Midbrain (tissue), 1 donor: ENCODE measurements at places on chromosomes 6 and 20.

DNA sequence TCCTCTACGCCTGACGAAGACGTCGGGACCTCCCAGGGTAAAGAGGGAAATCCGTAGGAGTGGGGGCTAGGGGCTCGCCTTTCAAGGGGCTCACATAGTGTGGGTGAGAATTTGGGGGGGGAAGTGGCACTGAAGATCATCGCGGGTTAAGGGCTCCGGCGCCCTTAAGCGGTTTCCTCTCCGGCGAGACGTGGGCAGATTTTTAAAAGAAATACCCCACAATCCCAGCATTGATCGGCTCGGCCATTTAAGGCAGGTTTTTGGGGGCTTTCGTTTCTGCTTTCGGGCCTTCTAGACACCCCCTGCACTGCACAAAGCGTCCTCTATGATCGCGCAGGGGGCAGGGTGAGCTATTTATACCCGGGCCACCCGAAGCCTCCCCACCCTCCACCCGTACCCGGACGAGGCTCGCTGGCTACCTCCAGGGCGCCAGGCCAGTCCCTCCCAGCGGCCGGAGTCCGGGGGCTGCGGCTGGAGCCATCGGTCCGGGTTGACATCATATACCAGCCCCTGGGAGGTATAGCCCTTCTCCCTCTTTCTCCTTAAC, 1.2 kb downstream of the NKX2-2 start:
- DNase-seq: peak; percentile 57

- no peak for DNase-seq
These were observed 38.7 kb downstream of the NCOA7 start for GRCh38 chr6:125829433-125829832.

- DNase-seq: no peak
These were observed 510.2 kb downstream of the RNF144B start for GRCh38 chr6:18897350-18897749.

GRCh38 chr6:132063738-132064137, 112.6 kb upstream of the CCN2 start:
- no peak for DNase-seq

GRCh38 chr6:134164300-134164699, 111.9 kb upstream of the SLC2A12 start:
- no peak for DNase-seq

- DNase-seq: no peak
These were observed 1.5 kb downstream of the COL21A1 start for GRCh38 chr6:56245903-56246351.

DNA sequence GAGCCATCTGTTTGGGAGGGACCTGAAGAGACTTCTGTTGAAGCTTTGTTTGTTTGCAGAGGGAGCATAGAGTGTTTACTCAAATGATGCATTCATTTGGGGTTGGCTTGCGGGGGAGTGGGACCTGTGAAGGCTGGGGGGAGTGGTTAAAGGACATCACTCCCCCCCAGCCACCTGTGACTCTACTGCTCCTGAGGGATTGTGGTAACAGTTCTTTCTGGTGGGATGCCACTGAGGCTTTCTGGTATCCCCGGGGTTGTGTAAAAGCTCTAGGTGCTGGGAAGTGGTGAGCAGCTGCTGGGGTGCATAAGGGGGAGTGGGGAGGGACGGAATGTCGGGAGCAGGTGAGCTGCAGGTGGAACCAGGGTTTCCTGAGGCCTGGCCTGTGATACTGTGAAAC, 239.2 kb upstream of the QKI start:
- DNase-seq: no peak

DNA sequence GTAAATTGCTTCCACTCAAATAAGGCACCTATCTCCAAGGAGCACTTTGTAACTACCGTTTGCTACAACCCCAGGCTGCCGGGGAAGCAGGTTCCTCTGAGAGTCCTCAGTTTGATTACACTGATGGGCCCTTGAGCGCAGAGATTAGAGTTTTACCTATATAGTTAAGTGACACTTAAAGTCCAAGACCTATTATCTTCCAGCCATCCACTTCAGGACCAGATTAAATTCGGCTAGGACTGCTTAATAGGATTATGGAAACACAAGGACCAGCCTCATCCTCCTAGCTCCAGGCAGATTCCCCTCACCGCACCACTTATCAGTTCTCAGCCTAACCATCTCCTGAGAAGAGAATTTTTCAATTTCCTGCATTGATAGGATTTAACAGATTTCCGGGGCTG, 64.7 kb upstream of the TIAM2 start:
- DNase-seq: no peak

DNA sequence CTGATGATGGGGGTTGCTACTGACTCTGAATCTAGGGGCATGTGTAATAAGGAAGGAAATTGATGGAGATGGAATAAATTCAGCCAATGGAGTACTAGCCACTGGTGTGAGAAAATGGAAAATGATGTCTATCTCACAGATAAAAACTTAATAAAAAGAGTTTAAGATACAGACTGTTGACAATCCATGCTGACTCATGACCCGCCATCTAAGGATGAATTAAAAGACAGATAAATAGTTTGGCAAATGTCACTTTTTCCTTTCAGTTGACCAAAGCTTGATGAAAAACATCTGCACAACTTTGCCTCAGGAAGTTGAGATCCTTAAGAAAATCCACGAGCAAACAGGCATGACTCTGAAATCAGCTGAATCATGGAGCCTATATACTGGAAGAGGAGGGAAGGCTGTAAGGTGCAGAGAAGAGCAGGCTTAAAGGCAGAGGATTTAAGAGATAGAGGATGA, 82.6 kb upstream of the BMP5 start:
- DNase-seq: no peak

DNA sequence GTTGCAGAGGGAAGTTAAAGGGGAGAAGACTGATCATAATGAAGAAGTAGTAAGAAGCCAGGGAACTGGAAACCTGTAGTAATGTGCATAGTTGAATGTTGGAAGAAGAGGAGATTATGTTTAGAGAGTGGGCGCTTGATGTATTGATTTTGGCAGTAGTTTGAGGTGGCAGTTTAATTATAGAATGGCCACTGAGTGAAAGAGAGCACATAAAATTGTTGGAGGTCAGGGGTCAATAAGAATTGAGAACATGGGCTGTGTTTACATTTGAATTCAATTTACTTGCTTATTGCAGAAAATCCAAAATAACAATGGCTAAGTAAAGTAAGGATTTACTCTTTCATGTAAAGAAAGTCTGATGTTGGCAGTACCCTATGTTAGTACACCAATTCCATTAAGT, 15.7 kb downstream of the VTA1 start:
- no peak for DNase-seq

GRCh38 chr20:46699651-46700359, 9.6 kb upstream of the SLC2A10 start:
- no peak for DNase-seq

DNA sequence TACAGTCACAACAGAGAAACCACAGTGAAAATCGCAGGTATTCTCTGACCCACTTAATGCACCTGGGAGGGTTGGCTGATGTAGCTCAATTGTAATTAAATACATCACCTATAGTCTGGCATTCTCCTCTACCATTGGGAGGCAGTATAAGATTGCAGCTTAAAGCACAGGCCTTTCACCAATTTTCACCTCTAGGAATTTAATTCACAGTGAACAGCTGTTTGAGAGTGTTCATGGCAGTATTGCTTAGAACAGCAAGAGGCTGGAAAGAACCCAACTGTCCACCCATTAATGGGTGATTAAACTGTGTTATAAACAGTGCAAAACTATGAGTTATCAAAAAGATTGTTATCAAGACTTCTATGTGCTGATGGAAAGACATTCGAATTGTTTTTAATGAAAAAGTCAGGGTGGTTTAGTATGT, 2.0 kb downstream of the EDEM2 start:
- peak; percentile 10 for DNase-seq

- DNase-seq: no peak
These were observed 971 bp downstream of the NFKBIE start for GRCh38 chr6:44264154-44265006.

DNA sequence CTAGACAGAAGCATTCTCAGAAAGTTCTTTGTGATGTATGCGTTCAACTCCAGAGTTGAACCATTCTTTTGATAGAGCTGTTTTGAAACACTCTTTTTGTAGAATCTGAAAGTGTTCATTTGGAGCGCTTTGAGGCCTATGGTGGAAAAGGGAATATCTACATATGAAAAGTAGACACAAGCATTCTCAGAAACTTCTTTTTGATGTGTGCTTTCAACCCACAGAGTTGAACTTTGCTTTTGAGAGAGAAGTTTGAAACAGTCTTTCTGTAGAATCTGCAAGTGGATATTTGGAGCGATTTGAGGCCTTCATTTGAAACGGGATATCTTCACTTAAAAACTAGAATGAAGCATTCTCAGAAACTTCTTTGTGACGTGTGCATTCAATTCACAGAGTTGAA, 582.6 kb upstream of the ZNF337 start:
- no peak for DNase-seq

GRCh38 chr6:18432180-18432579, 45.0 kb downstream of the RNF144B start:
- no peak for DNase-seq

GRCh38 chr6:52351879-52352238, 10.1 kb upstream of the PAQR8 start:
- DNase-seq: no peak

DNA sequence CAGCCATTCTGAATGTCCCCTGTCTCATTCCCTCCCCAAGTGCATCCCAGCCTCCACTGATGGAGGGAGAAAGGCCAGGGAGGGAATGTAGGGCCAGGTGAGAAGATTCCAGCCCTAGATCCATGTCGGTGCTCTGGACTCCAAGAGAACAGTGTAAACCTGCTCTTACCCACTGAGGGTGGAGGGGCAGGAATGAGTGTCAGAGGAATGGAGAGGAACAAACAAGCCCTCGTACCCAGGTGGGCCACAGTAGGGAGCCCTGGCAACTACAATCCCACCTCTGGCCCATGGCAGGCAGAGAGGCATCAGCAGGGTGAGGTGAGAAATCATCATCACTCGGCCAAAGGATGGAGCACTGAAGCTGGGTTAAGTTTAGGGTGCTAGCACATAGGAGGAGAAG, 54.6 kb downstream of the STAU1 start:
- no peak for DNase-seq

DNA sequence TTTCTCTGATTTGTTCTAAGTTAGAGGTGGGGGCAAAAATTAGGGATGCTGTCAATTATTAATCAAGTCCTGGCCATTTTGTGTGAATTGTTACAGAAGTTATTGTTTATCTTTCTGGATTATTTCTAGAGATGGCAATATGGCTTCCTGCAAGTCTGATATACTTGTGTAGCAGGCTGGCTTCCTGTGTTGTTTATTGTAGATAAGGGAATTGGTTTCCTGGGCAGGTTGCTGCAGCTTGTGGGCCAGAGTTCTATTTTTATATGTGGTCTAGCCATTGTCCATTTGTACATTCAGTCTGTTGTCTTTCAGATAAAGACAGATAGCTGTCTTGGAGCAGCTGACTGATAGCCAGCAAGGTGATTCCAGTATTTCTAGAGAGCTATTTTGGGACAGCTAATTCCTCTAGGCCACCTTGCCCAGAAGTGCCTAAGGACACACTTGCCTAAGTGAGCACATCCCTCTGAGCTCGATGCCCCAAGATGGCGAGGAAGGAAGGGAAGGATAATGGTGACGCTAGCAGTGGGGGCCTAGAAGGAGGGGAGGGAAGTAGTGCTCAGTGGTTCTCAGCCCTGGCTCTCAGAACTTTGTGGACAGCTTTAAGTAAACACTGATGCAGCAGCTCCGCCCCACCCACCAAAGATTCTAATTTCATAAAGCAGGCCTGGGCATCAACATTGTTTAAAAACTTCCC, 25.5 kb downstream of the DDO start:
- no peak for DNase-seq

- no peak for DNase-seq
These were observed 39.0 kb downstream of the NCOA3 start for GRCh38 chr20:47540443-47541354.

DNA sequence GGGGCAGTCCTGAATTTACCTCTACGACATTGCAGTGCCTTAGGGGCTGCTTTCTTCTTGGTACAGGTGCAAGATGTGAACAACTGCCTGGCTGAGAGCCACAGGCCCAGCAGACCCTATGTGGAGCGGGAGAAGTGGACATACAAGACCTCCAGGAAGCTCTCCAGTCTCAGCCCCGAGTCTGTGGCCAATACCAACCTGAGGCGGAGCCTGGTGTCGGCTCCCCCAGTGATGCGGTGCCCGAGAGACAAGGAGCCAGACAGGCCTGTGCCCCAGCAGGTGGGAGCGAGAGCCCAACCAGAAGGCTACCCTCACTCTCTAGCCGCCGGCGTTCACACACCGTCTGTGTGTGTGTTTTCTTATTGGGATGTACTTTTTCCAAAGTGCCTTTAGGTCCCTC, 59.6 kb downstream of the EFCAB8 start:
- DNase-seq: no peak

- DNase-seq: no peak
These were observed 138.7 kb upstream of the COL21A1 start for GRCh38 chr6:56385981-56386593.

DNA sequence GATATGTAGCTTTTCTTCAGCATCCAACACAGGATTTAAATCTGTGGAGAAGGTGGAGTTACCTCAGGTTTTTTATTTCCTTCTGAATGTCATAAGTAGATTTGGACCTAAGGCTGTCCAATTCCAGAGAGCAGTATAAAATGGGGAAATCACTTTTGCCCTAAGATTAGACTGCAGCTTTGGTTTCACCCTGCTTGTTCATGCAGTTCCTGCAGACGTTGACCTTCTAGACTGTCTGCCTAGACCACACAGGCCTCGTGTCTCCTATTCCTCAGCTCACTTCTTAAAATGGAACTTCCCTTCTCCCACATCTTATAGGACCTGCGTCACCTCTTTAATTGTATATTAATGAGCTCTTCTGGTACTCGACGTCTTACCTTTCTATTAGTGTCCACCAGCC, 26.0 kb upstream of the C6orf62 start:
- DNase-seq: peak; percentile 33

- DNase-seq: no peak
These were observed 294.2 kb upstream of the TCF21 start for GRCh38 chr6:133594652-133595110.

DNA sequence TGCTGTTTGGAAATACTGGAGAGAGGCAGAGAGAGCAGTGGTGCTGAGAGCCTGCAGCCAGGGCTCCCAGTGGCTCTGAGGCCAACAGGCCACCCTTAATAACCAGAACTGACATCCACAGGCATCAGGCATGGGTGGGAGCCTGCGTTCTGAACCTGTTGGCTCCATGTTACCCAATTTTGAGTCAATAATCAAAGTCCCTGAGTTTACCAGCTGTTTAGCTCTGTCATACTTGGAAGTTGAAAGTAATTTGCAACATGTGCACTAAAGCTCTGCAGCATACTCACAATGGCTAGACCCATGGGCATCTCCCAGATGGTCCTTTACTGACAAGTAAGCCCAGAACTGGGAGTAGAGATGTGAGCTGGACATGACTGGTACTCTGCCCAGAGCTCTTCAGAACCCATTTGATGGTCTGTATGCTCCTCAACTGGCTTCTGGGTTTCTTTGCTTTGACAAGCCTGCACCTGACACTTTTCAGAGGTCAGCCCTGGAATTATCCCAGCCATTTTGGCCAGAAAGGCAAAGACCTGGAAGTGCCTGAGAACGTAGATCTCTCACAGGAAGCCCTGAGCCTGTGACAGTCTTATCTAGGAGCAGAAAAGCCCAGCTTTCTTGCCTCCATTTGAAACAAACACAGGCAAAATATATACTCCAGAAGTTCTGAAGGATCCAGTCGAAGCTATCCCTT, 122.4 kb upstream of the CITED2 start:
- DNase-seq: no peak
